CD8-positive, alpha-beta memory T cell (primary cell): ENCODE measurements at places on chromosomes 6 and 20.

GRCh38 chr6:166971271-166971670, 14.9 kb upstream of the RNASET2 start:
- DNase-seq, result no peak

- no peak for DNase-seq
Measured at GRCh38 chr6:94217836-94218235, 798.5 kb upstream of the EPHA7 start.

GRCh38 chr6:33695451-33695887, 16.0 kb downstream of the UQCC2 start:
- DNase-seq, result no peak

- no peak for DNase-seq
Measured at GRCh38 chr20:45060294-45060693, 40.6 kb downstream of the KCNS1 start.

DNA sequence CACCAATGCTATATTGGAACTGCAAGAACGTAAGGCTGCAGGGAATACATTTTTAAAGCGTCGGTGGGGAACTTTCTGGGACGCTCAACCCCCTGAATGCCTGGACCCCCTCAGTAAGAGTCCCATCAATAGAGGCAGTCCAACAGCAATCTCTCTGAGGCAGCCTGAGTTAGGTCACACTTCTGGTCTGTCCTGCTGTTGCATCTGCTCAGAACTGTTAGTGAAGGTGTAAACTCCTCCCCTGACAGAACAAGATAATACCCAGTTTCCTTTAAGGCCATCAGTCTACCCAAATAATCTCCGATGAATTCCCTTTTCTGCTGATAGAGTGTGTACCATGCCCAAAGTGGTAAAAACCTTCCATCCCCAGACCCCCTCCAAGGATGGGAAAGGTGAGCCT, 1.1 kb upstream of the RNGTT start:
- DNase-seq, result no peak

DNA sequence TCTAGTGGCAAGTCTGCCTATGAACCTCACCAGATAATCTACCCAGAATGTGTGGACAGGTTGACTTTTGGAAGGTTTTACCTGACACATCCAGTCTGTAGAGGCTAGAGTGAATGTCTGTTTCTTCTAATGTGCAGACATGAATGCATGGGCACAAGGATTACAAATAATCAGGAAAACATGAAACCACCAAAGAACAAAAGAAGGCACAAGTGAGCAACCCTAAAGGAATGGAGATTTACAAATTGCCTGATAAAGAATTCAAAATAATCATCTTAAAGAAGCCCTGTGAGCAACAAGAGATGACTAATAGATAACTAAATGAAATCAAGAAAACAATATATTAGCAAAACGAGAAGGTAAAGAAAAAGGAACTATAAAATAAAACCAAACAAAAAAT, 876.1 kb upstream of the ADGRB3 start:
- no peak for DNase-seq

GRCh38 chr20:9300080-9300479, 214.3 kb upstream of the LAMP5 start:
- DNase-seq, result no peak

GRCh38 chr20:38143646-38144554, 21.2 kb downstream of the TGM2 start:
- no peak for DNase-seq

DNA sequence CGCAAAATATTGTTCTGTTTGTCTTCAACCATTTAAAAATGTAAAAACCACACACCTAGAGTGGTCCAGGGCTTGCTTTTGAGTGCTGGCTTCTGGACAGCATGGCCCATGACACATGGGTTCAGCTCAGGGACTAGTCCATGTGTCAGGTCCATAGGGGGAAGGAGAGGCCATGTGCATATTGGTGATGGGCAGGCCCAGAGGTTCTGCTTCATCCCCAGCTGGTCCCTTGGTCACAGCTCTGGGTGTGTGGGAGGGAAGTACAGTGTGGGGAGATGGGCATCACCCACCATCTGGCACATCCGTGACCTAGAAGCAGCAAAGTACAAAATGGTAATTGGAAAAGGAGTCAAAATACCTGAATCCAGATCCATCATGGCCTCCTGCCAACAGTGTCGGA, 50.7 kb downstream of the STK35 start:
- no peak for DNase-seq

- no peak for DNase-seq
Measured at GRCh38 chr6:76835695-76836094, 627.6 kb downstream of the HTR1B start.

DNA sequence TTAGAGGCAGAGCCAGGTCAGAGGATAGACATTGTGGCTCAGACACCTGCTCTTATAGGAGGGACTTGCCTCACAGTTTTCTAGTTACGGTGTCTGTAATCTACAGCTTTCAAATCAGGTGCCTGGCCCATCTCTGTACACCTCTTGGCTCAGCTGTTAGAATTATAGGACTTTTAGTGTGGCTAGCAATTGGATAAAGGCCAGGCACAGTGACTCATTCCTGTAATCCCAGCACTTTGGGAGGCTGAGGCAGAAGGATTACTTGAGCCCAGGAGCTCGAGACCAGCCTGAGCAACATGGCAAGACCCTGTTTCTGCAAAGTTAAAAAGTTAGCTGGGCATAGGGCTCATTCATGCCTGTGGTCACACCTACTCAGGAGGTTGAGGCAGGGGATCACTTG, 20.0 kb downstream of the BRPF3 start:
- DNase-seq, result no peak

GRCh38 chr20:49387581-49387939, 94.9 kb downstream of the KCNB1 start:
- no peak for DNase-seq

GRCh38 chr20:24158281-24158680, 169.7 kb upstream of the GGTLC1 start:
- DNase-seq, result no peak

- no peak for DNase-seq
Measured at GRCh38 chr6:100259865-100260264, 204.9 kb downstream of the SIM1 start.

DNA sequence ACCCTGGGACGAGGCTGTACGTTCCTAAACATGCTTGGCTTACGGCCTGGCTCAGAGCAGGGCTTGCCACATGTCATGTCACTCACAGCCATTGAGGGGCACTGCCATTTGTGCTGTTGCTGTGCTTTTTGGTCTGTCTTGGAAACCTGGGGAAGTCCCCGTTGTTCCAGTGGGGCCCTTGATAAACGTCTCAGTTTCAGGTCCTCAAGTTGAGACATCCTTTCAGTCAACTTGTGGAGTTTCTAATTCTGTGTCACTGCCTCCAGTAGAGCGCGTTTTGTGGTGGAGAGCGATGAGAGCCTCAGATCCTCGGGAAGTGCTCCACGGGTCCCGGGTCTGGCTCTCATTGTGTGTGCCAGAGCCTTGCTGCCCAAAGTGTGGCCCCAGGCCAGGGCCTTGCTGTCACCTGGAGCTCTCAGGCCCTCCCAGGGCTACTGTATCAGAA, 43.0 kb upstream of the CCR6 start:
- no peak for DNase-seq

DNA sequence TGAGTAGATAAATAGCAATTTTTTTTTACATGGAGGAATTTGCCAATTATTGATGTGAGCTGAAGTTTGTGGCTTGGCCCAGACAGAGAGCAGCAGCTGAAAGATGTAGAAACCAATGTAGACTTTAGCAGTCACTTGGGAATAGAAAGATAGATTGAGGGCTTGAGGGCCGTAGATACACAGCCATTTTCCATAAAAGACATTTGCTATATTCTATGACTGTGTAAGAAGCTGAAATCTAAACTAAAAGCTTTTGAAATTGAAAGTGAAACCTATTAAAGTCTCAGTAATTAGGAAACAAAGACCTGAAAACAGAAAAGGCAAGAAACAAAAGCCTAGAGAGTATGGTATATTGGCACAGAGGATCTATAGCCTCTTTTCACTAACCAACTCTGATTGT, 332.7 kb downstream of the CENPW start:
- DNase-seq, result no peak

DNA sequence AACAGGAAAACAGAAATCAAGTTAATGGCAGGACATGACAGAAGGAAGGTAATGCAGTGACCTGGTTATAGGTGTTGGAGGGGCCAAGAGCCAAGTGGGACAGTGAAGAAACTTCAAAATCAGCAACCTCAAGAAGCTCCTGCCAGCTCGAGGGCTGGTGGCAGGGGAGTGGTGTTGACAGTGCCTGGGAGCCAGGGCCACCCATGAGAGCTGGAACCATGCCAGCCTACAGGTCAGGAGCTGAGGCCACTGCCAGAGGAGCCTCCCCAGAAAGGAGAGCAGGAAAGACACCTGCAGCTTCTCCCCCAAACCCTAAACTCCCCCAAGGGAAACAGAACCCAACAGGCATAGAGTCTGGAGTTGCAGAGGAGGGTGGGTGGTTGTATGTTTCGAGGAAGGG, 262.1 kb downstream of the LRFN2 start:
- no peak for DNase-seq
